Hippocampal formation (tissue), 2 donors: ENCODE measurements at places on chromosomes 13 and 19.

GRCh38 chr19:8387688-8388611 lies 2.2 kb upstream of the RAB11B start:
- no peak for DNase-seq

GRCh38 chr19:56625708-56626107 lies 17.3 kb upstream of the SMIM17 start:
- no peak for DNase-seq

GRCh38 chr13:59157181-59157580 lies 1006.5 kb downstream of the DIAPH3 start:
- DNase-seq, result no peak

GRCh38 chr13:20411638-20412342 lies 113.9 kb downstream of the CRYL1 start:
- no peak for DNase-seq

- DNase-seq, result peak; percentile 47
Measured at GRCh38 chr13:57630661-57631595, 616 bp upstream of the PCDH17 start.

- DNase-seq, result no peak
Measured at GRCh38 chr13:26822146-26822545, 61.6 kb upstream of the GPR12 start.

DNA sequence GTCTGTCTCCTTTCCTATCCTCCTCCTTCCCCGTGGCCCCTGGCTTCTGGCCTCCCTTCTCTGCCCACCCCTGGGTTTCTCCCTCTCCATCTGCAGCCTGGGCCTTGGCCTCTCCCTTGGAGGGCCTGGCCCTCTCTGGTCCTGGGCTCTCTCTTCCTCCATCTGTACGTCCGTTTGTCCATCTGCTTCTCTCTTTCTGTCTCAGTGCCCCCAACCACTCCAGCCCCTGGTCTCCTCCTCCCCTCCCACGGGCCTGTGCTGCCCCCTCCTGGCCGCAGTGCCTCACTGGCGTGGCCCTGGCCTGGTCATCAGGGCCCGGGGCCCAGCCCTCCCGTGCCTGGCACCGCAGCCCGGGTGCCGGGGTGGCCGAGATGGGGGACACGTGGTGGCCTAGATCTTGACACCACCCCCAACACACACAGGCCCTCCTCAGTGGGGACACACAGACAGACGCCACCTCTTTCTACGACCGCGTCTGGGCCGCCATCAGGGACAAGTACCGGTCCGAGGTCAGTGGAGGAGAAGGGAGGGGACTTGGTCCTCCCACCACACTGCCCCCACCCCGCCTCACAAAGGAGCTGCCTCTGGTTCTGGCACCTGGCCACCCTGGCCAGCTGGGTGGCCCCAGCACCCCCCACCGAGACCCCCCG lies 11.3 kb downstream of the PRKCSH start:
- DNase-seq, result peak; percentile 89

- no peak for DNase-seq
Measured at GRCh38 chr13:26012995-26013394, 38.8 kb downstream of the SHISA2 start.

DNA sequence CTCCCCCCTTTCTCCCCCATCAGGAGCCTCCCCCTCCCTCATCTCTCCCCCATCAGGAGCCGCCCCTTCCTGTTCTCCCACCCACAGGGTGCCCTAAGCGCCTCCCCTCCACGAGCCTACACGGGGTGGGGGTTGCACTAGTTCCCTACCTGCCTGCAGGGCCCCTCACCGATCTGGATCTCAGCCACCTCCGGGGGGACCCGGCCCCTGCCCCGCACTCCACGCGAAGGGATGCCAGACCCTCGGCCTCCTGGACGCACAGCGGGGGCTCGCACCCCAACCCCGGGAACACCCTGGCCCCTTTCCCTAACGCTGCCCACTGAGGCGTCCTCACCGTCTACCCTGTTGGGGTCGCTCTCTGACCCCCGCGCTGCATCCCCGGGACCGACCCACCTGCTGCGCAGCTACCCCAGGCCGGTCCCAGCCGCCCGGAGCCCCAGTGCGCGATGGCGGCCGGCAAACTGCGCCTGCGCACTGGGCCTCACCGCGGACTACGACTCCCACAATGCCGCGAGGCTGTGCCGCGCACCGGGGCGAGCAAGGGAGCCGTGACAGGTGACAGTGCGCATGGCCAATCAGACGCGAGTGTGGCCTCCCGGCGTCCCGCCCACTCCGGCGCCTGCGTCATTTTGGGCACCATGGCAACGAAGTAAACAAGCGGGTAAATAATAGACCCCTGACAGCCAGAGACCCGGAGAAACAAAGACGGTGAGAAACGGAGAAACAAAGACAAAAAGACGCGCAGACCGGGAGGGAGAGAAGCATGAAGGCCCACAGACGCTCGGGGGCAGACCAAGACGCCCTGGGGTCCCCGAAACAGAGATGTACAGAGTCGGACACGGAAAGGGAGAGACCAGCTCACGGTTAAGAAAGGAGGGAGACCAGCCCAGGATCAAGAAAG lies at the start of gene ZSCAN18:
Gene ZSCAN18 (minus strand): TSS at position 451 of the 901 bp plus-strand sequence. CDS start 7,964 bp downstream, outside the sequence.
- peak; percentile 92 for DNase-seq

- DNase-seq, result no peak
Measured at GRCh38 chr19:31539386-31539785, 190.2 kb upstream of the TSHZ3 start.

DNA sequence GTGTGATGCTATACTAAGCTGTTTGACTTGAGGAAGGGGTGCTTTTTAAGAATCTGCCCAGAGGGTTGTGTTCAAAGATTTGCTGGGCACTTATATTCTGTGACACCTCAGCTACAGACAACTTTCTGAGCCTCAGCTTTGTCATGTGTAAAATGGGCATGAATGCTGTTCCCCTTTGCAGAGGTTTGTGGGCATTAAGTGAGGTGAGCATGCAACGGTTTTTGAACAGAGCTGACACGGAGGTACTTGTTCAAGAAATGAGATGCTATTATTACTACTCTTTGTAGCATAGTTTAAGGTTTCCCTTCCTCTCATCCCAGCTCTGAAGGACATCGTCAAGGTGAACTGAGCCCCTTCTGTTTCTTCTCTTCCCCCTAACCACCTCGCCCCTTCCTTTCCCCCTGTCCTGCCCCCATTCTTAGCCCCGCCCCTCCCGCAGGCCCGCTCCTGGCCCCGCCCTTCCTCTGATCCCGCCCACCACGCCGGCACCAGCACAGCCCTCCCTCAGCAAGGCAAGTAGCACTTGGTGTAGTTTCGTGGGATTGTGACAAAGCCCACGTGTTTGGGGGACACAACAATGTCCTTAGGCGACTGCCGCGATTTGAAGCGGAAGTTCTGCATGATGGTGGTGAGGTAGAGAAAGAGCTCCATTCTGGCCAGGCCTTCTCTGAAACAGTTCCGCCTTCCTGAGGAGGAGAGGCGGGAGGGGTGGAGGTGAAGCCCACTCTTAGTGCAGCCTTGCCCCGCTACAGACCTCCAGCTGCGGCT lies 26.1 kb upstream of the CYP2A7 start:
- no peak for DNase-seq

DNA sequence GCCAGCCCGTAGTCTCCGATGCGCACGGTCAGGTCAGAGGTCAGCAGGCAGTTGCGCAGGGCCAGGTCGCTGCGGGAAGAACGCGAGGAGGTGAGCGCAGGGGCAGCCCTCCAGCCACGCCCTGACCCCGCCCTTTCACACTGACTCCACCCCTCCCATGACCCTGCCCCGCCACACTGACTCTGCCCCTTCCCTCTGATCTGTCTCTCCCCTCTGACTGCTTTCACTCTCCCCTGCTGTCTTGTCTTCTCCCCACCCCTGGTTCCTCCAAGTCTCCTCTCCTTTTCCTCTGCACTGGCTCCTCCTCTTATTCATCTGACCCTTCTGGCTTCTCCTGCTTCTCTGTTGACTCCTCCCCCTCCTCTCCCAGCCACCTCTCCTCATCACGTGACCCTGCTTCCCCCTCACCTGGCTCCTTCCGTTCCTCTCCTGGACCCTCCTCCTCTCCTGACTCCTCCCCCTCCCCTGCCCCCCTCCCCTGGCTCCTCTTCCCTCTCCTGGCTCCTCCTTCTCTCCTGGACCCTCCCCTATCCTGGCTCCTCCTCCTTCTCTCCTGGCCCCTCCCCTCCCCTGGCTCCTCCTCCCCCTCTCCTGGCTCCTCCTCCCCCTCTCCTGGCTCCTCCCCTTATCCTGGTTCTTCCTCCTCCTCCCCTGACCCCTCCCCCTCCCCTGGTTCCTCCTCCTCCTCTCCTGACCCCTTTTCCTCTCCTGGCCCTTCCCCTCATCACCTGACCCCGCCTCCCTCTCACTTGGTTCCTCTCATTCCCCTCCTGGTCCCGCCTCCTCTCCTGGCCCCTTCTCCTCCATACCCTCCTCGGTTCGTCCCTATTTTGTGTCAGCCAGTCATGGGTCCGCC lies 9.9 kb downstream of the LMTK3 start:
- peak; percentile 25 for DNase-seq

- DNase-seq, result no peak
Measured at GRCh38 chr13:50668691-50669271, 174.7 kb downstream of the DLEU7 start.

GRCh38 chr13:96958286-96958891 lies 35.9 kb downstream of the OXGR1 start:
- peak; percentile 52 for DNase-seq

DNA sequence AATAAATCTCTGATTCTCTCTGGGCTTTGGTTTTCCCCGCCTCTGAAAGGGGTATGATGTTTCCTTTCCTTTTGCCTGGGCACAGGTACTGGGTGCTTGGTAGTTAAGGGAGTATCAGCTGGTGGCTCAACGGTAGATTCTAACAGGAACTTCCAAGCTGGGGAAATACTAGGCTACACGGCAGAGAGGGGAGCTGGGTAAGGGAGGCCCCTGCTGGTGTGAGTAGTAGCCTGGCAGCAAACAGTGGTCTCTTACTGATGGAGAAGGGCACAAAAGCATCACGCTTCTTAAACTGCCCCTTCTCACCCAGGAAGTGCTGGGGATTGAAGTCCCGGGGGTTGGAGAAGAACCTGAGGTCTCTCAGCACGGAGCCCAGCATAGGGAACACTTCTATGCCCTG lies 26.9 kb upstream of the CYP2A7 start:
- no peak for DNase-seq

DNA sequence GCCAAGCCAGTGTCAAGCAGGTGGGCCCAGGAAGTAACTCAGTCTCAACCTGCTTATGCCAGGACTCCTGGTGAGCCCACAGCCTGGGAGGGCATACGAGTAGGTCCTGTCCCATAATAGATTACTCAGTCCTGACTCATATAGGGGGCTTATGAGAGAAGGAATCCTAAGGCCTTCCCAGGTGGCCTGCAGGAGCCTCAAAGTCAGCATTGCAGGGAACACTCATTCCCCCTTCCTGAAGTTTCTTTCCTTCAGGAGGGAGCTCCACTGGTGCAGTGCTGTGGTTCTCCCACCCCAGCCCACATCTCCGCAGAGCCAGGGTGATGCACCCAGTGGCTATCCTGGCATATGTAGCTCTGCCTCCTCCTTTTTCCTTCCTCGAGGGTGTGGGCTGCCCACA lies 137.3 kb downstream of the ZIC5 start:
- no peak for DNase-seq

- DNase-seq, result no peak
Measured at GRCh38 chr13:37616131-37616530, 17.6 kb upstream of the POSTN start.
